Large intestine (tissue), 12 donors: ENCODE measurements at places on chromosomes 1 and 21.

DNA sequence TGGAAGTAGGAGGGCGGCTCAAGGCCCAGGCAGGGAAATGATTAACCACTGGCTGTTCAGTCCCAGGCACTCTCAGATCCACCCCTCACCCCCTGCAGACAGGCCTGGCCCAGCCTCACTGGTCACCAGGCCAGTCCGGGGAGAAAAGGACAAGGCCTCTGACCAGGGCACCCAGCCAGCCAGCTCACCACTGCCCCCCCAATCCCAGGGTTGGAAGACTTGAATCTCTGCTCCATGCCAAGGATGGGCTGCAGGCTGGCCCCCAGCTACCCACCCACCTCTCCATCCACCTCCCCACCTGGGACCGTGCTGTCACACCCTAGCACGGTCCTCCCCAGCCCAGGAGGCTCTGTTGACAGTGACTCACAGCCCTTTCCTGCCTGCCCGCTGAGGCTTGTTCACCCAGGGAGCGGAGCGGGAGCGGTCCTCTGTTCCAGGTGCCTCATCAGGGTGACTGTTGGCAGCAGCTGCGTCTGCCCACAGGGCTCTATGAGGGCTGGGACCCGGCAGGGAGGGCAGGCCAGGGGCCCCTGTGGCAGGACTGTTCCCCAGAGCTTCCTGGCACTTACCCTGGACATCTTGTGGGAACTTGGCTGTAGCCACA, 2.2 kb downstream of the LAD1 start:
- H3K4me1 ChIP-seq, result peaks cover 62% of the 10 kb centered on the region
- peak overlapping the region; percentile 92 for H3K27ac ChIP-seq
- peaks cover 17% of the 10 kb centered on the region for H3K27me3 ChIP-seq
- peak; percentile 75 for DNase-seq
- H3K4me3 ChIP-seq, result peak overlapping the region; percentile 91
- peaks cover 15% of the 10 kb centered on the region for H3K36me3 ChIP-seq

GRCh38 chr1:33250724-33251123, 5.6 kb upstream of the ZNF362 start:
- no peaks in the 10 kb centered on the region for H3K27me3 ChIP-seq
- H3K36me3 ChIP-seq, result no peaks in the 10 kb centered on the region
- no peak overlapping the region for H3K4me3 ChIP-seq
- H3K4me1 ChIP-seq, result no peaks in the 10 kb centered on the region

DNA sequence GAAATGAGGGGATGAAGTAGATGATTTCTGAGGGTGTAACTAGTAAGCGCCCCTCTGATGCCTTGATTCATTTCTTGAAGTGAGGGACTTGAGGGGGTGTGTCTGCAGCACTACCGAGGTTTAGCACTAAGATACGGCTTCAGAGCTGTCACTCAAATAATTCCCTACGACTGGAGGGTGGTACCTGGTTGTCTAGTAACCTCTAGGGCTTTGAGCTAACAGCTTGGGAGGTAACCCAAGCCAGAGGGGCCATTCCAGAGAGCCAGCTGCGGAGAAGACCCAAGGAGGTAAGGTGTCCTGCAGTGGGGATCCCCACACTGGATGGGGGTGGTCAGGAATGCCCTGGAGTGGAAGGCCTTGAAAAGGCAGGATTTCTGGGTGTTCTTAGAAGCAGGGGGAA, at the start of gene TTC24:
Gene TTC24 (plus strand): TSS at position 252 of the 400 bp plus-strand sequence. CDS start 1,642 bp downstream, outside the sequence.
- H3K27ac ChIP-seq, result no peak within 1 kb of the TSS
- H3K4me3 ChIP-seq, result no peak within 1 kb of the TSS
- H3K36me3 ChIP-seq, result no peaks in the 10 kb centered on the region
- H3K27me3 ChIP-seq, result peaks cover 2% of the 10 kb centered on the region
- DNase-seq, result no peak

DNA sequence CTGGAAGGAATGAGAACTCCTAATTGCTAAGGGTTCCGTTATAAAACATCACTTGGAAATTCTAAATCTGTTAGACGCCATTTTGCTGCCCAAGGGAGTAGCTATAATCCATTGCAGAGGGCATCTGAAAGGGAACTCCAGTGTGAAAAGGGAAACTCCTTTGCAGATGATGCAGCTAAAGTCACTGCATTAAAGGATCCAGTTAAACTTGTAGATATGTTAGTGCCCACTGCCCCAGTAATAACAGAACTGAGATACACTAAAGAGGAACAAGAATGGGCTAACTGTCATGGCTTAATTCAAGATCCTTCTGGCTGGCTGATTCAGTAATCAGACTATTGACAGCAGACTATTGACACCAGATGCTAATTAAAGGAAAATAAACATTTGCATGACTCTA, 81.8 kb upstream of the KIAA0040 start:
- H3K4me3 ChIP-seq, result no peak overlapping the region
- no peak for DNase-seq
- H3K36me3 ChIP-seq, result no peaks in the 10 kb centered on the region
- H3K27ac ChIP-seq, result no peak overlapping the region
- peaks cover 2% of the 10 kb centered on the region for H3K27me3 ChIP-seq

GRCh38 chr1:151166505-151166956, 587 bp downstream of the SCNM1 start:
- peak overlapping the region; percentile 96 for H3K4me3 ChIP-seq
- H3K27ac ChIP-seq, result peak overlapping the region; percentile 87
- H3K27me3 ChIP-seq, result no peaks in the 10 kb centered on the region
- peaks cover 15% of the 10 kb centered on the region for H3K4me1 ChIP-seq

- no peak for DNase-seq
- H3K4me3 ChIP-seq, result no peak overlapping the region
- peaks cover 20% of the 10 kb centered on the region for H3K4me1 ChIP-seq
- peaks cover 5% of the 10 kb centered on the region for H3K27me3 ChIP-seq
Observed at GRCh38 chr1:38028105-38028591, 15.6 kb downstream of the UTP11 start.
